ENCODE measurements at places on chromosomes 12 and 14.

DNA sequence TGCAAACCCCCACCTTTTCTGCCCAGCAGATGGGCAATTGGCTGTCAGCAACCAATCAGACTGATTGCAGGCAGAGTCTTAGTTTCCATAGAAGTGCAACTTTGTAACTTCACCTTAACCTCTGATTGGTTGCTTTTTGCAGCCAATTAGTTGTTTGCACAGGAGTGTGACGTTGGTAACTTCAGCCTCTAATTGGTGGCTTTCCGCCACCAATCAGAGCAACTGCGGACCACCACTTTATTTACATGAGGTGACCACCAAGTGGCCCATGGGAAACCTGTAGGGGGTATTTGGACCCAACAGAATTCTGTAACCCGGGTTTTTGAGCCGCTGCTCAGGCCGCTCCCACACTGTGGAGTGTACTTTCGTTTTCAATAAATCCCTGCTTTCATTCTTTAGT, 32.3 kb downstream of the CDKN1B start:
- no peak for DNase-seq

- no peak for DNase-seq
These were observed 138.0 kb upstream of the SLCO1C1 start for GRCh38 chr12:20557096-20557495.

DNA sequence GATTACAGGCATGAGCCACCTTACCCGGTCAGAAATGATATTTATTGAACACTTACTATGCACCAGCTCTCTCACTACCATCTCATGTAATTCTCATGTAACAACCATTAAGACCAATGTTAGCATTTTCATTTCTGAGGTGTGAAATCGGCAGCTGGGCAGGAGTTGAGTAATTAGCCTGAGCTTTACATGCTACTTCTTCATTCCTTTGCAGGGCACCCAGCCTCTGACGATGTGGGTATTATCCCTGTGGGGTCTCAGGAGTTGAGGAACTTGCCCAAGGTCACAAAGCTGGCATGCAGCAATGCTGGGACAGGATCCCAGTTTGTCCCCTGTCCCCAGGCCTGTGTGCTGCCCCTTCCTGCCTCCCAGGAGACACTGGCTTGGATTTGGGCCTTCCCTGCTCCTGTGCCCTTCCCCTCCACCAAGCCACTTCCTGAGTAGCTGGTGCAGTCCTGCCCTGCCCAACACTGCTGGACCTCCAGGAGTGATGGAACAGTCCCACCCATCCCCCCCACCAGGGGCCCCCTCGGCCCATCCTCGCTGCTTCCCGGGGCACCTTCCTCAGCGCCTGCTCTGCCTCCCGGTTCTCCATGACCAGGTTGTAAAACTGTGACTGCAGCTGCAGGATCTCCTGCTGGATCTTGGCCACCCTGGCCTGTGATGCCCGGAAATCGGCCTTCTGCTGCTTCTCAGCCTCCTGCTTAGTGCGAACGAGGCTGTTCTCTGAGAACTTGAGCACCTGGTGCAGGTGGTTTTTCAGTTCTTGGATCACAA, 14.7 kb downstream of the RITA1 start:
- DNase-seq: no peak

GRCh38 chr12:49748306-49748705, 6.9 kb downstream of the TMBIM6 start:
- DNase-seq: peak; percentile 28

DNA sequence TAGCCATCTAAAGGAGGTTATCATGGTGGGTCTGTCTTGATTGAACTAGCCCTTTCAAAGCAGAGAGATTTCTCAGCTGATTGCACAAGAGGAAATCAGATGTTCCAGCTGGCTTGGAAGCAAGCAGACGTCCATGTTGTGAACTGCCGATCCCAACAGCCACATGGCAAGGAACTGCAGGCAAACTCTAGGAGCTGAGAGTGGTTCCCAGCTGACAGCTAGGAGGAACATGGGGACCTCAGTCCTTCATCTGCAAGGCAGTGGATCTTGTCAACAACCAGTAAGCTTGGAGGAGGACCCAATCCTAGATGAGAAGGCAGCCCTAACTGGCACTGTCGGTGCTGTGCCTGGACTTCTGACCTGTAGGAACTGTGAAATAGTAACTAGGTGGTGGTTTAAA, 7.7 kb downstream of the ACVR1B start:
- no peak for DNase-seq

- no peak for DNase-seq
These were observed 1.8 kb upstream of the PARP2 start for GRCh38 chr14:20341646-20342045.
